Stimulated activated CD4-positive, alpha-beta T cell treated with anti-CD3 and anti-CD28 coated beads, Interleukin-15, amount 100 ng/mL, for 1 hour (primary cell): ENCODE measurements at places on chromosomes 7 and 10.

DNA sequence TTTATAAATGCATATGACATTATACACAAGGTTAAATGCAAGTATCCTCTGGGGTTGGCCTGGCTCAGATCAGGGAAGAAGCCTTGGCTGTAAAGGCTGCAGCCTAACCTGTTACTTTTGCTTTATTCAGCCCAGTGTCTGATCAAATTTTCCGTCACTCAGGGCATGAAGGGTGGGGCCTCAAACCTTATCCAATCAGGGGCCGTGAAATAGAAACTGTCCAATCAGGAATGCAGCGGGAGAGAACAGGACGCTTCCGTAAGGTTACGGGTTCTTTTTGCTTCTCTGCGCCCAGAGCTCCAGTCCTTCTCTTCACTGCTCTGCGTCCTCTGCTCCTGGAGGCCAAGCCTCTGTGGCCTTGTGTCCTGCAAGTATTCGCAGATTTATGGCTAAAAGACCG, at the start of gene ZNF716:
Gene ZNF716, plus strand, starts transcription at position 274 of the 400 bp plus-strand sequence. Its CDS starts 112 bp downstream, at position 386.
- DNase-seq, result no peak

- DNase-seq, result no peak
Measured at GRCh38 chr10:94014304-94014703, 20.6 kb downstream of the PLCE1 start.

DNA sequence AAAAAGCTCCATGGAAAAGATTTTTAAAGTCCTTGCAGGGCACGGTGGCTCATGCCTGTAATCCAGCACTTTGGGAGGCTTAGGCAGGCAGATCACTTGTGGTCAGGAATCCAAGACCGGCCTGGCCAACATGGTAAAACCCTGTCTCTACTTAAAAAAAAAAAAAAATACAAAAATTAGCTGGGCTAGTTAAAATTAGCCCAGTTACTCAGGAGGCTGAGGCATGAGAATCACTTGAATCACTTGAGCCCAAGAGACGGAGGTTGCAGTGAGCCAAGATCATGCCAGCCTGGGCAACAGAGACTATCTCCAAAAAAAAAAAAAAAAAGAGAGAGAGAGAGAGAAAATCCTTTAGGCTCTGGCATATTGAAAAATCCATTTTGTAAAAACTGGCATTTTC, 61.9 kb downstream of the CCDC6 start:
- DNase-seq, result no peak

GRCh38 chr7:100641860-100642533, 645 bp upstream of the TFR2 start:
- DNase-seq, result no peak

DNA sequence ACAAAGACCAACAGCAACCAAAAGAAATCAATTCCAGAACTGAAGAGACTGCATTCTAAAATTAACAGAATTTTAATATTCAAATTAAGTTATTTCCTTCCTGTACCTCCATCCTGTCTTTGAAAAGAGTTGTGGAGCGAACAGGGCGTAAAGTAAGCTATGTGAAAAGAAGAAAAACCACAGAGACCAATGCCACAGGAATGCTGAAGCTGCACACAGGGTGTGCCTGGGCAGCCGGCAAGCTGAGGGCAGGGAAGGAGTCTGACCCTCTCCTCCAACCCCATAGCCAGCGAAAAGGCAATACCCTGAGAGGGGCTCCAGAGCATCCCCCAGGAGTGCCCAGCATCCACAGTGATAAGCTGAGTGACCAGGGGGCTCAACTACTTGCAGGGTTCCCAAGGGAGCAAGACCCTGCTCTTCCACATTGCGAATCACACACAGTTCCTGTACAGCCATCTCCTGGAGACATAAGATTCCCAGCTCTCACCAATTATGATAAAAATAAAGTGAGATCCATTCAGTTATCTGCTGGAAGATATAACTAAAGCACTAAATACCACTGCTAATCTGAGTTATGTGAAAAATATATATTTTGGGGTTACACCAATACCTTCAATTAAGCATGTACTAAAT, 93.8 kb downstream of the PARD3 start:
- DNase-seq, result no peak

- DNase-seq, result no peak
Measured at GRCh38 chr10:114821915-114822443, 399 bp downstream of the FHIP2A start.

GRCh38 chr10:99534939-99535763, 2.4 kb downstream of the NKX2-3 start:
- no peak for DNase-seq

DNA sequence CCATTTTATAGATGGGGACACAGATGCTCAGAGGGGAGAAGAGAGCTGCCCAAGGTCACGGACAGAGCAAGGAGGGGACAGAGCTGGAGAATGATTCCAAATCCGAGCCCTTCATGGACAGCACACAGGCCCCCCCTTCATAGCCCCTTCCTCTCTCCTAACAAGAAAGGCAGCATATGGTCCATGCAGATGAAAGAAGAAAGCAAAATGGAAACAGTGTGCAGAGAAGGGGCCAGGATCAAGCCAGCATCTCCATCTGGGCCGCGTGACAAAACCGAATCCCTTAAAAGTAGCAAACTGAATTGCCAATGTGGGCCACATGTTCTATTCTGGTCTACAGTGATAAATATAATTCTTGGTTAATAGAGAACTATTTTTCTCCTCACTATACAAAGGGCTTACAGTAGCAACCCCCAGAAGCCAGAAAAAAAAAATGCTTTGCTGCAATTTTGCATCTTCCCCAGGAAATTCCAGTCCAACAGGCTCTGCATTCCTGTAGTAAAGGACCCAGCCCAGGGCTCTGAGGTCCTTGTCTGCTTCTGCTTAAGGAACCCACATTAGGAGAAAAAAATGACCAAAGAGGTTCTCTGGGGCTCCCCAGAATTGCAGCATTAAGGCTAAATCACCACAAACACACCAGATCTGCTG, 7.8 kb downstream of the CPXM2 start:
- no peak for DNase-seq

- no peak for DNase-seq
Measured at GRCh38 chr7:106568680-106569499, 92.1 kb downstream of the CCDC71L start.

DNA sequence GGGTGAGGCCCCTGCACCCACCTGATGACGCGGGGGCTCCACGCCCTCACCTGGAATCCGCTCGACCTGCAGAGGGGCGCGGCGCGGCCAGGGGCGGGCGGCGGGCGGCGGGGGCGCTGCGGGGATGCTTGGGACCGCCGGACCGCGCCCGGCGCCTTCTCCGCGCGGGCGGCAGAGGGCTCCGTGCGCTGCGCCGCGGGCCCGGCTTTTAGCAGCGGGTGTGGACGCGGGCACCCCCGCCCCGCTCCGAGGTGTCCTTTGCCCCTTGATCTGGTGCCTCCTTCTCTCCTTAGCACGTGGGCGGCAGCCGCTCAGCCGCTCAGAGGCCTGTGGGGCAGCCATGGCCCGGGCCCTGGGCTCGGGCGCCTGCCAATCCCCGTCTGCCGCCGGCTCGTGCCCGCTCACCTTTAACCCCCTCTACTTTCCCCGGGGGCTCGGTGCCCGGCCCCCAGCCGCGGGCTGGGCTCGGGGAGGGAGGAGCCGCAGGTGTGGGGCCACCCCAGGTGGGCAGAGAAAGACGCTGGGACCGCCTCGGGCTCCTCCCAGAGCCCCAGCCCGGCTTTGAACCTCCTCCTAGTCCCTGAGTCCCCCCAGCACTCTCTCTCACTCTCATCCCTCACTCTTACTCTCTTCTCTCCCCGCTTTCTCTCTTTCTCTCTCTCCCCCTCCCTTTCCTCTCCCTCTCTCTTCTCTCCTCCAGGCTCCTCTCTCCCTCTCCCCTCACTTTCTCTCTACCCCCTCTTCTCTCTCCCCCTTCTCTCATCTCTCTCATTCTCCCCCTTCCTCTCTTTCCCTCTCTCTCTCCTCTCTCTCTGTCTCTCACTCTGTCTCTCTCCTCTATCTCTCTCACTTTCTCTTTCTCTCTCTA, 19.7 kb upstream of the VPS37D start:
- DNase-seq, result no peak

- DNase-seq, result no peak
Measured at GRCh38 chr7:116399819-116400218, 99.7 kb upstream of the CAV2 start.

DNA sequence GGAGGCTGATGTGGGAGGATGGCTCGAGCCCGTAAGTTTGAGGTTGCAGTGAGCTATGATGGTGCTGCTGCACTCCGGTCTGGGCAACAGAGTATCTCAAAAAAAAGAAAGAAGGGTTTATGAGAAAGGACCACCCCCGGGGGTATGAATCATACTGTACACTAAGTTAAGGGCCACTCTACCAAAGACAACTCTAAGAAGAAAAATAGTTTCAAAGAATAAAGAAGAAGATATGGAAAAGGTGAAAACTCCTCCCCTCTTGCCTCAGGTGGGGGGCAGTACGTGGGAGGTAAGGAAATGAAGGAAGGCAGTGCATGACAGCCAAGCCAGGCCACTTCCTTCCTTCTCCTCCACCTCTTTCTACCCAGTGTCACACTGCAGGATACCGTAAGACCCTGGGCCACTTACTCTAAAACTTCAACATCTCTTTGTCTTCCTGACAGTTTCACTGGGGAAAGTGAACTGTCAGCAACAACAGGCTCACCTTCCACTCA, 61.3 kb downstream of the PIP4K2A start:
- no peak for DNase-seq

DNA sequence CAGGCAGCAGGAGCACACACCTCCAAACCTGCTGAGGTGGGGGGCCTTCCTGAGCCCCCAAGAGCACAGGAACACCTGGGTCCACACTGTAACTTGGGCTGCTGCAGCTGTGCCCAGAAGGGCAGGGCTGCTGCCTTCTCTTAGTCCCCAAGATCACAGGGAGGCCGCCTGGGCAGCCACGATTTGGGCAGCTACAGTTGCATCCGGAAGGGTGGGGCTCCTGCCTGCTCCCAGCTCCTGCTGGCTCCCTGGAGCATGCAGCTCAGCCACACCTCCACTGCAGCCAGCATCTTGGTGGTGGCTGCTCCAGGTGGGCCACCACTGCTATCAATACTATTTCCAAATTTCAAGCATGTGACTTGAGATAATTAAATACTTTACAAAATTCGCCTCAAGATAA, 38.5 kb upstream of the AGMO start:
- no peak for DNase-seq

DNA sequence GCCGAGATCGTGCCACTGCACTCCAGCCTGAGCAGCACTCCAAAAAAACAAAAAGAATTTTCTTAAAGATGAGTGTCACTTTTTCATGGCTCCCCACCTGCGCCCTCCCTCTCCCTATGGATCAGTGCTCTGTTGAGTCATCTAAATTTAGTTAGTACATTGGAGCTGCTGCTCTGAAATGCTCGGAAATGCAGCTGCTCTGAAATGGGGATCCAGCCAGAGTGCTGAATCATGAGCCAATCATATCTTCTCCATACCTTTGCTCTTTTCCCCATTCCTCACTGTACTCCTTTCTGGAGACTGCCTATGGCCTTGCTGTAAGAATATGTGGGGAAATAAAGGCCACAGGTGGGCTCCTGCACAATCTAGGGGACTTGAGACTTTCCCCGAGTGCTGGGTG, 188.8 kb downstream of the ZNF438 start:
- DNase-seq, result no peak

DNA sequence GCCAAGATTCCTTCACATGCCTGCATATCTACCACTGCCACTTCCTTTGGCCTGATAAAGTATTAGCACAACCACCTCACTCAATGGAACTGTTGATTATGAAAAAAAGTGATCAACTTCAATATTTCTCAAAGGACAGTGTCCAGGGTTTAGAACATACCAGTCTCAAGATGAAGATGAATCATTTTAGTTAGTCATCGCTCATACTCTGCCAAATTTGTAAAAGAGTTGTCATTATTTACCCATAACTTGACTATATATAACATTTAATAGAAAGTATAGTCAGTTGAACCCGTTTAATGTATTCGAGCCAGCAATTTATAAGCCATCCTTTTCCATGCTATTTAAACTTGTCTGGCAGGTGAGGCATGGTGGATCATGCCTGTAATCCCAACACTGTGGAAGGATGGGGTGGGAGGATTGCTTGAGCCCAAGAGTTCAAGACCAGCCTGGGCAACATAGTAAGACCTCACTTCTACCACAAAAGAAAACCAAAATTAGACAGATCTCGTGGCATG, 33.2 kb downstream of the SPAM1 start:
- DNase-seq, result no peak

DNA sequence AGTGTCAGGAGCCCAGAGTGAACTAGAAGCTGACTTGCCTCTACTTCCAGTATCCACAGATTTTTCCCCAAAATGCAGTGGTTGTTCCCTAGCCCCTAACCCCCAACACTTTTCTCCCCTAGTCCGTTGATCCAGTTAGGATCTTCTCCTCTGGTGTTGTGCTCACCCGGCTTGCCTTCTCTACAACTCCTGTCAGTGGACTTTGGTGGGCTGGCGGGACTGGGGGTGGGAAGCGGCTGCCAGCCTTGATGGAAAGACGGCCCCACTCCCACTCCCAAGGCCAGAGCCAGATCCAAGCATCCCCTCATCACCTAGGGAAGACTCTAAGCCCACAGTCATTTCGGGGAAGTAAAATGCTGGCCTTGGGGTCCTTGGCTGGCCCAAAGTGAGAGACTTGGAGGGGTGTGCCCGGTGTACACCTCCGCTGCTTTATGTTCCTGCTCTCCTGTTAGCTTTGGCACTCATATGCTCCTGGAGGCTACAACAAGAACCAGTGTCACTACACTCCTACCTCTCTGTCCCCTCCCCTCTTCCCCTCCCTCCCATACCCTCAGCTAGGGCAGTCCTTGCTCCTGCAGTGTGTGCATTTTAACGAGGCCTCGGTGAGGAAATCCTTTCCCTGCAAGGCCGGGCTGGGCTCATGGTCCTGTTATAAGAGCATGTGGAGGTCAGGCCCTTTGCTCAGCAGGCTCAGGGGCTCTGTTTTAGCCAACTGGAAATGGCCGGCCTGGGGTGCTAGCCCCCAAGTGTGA, 930 bp upstream of the HOXA10 start:
- no peak for DNase-seq

DNA sequence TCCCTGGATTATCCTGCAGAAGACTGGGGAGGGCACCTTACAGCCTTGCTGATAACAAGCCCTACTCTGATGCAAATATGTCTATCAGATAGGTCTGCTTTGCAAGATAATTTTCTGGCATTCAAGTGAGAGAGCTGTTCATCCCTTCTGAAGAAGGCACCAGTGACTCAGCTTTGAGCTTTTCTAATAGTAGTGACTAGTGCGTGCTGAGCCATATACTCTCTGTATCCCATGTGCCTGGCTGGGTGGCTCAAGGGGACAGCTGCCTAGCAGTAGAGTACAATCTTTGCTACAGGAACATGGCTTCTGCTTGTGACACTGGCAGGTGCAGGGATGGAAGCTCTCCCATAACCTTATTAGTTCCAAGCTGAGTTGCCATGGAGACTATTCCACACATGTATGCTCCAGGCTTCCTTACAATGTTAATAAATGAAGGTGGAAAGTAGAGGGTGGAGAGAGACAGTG, 35.0 kb upstream of the ABCB4 start:
- no peak for DNase-seq

DNA sequence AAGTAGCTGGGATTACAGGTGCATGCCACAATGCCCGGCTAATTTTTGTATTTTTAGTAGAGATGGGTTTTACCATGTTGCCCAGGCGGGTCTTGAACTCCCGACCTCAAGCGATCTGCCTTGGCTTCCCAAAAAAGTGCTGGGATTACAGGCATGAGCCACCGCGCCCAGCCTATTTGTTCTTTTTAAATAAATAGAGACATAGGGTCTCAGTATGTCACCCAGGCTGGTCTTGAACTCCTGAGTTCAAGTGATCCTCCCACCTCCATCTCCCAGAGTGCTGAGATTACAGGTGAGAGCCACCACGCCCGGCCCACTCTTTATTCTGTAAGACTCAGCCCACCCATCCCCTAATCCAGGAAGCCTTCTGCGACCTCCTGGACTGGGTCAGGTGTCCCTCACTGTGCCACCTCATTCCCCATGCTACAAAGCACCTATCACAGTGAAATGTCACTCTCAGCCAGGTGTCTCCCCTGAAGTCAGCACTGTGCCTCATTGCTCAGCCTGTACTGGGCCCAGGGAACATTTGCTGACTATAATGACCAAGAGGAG, 2.8 kb downstream of the TMEM120A start:
- DNase-seq, result no peak
